ENCODE measurements at places on chromosomes 1 and 21.

- peak; percentile 36 for DNase-seq
Measured at GRCh38 chr1:68624233-68624632, 127.4 kb upstream of the DEPDC1 start.

- DNase-seq = peak; percentile 9
Measured at GRCh38 chr1:47755101-47755990, 241.8 kb downstream of the TRABD2B start.

DNA sequence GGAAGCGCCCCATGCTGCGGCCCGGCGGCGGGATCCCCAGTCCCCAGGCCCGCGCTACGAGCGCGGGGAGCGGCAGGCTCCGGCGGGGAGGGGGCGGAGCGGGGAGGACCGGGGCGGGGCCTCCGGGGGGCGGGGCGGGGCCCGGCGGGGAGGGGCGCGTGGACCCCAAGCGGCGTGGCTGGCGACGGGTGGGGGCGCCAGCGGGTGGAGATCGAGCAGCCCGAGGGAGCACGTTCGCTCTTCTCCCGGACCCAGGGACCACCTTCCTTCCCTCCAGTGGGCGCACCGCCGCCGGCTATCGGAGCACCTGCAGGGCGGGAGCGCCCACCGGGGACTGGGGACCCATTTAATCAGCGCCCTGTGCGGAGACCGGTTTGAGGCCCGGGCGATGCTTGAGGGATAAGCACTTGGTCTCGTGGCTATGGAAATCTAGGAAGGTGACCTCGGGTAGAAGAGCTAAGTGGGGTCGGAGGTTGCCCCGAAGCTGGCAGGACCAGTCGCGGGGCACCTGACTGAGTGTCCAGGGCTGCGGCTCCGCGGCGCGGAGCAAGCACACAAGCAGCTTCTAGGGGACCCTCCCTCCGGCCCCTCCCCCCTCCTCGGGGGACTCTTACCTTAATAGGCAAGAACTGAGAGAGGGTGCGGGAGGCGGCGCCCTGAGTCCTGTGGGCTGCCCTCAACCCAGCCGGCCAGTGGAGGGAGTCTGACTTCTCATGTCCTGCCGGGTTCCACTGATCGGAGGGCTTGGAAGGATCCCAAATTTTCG, at the start of gene TSPAN2:
Gene TSPAN2, minus strand, starts transcription at position 84 of the 766 bp plus-strand sequence. Its CDS starts 71 bp downstream, at position 13.
- DNase-seq = peak; percentile 77

DNA sequence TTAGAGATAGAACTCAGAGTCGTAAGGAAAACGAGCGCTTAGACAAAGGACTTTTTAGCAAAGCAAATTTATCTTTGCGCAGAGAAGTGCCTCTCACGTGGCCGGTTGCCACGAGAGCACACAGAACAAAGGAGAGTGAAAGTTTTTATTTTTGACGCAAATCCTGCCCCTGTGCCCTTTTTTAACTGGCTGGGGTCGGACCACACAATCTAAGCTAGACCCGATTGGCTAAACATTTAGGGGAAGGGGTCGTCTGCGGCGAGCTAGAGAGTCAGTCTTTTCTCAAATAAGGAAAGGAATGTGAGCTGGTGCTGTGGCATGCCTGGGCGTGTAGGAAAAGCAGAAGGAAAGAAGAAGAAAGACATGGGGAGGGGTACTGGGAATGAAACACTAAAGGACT, 2.4 kb downstream of the KRTAP10-2 start:
- DNase-seq = no peak
